ENCODE measurements at places on chromosomes 5 and 9.

DNA sequence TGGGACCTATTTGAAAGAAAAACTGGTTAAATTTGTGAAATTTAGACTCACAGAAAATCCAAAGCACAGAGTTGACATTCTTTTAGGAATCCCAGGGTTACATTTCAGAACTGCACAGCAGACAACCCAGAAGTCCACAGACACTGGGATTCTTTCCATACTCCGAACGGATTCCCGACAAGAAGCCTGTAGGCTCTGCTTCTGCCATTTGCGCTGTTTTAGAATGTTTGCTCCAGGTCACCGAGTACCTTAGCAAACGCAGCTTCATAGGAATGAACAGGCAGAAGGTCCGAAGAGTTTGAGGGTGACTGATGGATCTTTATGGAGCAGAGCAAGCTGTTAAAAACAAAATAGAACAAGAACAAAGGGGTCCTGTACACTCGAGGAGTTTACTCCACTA is 84.5 kb upstream of the NFIB start:
- no peak for DNase-seq

DNA sequence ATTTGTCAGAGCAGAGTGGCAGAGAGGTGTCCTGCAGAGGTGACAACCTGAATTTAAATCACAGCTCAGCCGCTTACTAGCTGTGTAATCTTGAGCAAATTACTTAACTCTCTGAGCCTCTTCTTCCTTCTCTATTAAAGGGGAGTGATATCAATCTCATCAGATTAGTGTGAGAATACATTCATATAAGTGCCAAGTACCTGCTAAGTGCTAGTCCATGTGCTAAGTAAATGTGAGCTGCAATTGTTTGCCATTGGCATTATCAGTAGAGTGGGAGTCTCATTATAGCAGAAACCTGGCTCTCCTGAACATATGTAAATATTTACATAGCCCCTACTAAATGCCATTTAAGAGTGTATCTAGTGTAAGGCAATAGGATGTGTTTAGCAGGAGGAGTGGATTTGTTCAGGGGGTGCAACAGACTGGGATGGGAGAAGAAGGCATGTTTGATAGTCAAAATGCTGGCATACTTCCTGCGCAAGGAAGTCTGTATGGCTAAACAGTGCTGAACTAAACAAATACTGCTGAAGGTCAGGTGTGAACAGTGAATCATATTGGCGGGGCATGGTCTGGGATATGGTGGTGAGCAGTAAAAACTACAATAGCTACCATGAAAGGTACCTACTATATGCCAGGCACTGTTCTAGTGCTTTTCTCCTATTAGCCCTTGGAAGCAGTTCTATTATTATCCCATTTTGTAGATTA is 74.5 kb downstream of the F2RL2 start:
- no peak for DNase-seq

GRCh38 chr9:93948441-93949072 is 6.6 kb downstream of the BARX1 start:
- DNase-seq = no peak

DNA sequence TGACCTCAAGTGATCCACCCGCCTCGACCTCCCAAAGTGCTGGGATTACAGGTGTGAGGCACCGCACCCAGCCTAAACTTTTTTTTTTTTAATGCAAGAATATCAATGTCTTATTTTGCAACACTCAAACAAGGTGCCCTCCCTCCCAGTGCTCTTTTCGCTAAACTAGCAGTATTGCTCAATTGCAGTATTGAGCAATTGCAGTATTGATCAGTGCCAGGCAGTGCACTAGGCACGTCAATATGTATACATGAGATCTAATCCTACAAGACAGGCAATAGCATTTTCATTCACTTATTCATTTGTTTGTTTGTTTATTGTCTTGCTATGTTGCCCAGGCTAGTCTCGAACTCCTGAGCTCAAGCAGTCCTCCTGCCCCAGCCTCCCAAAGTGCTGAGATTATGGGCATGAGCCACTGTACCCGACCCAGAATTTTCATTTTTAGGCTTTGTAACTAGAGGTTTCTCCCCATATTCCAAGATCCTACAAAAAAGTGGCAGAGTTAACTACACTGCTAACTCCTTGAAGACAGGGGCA is 94.5 kb downstream of the TTLL11 start:
- no peak for DNase-seq

- no peak for DNase-seq
Observed at GRCh38 chr9:93364734-93365426, 86.6 kb upstream of the FAM120A start.

DNA sequence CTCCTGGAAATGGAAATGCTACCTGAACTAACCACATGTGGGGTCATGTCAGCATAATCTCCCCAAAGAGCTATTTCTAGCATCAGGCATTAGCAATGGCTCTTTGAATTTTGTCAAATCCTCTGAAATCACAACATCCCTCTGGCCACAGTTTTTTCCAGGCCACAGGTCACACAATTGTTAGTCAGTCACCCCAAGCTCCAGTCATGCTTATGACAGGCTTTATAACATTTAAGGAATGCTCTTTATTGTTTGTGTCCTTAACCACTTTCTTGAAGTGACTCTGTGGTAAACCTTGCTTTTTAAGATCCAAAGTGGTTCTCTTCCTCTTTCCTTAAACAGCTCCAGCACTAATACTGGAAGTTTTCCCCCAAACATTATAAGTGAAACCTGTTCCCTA is 169.2 kb upstream of the HMHB1 start:
- no peak for DNase-seq

- DNase-seq = no peak
Observed at GRCh38 chr9:123262338-123262737, 6.0 kb downstream of the STRBP start.
